ENCODE measurements at places on chromosomes 5 and 9. TPM values are rescaled to one million over a fixed set of nuclear protein-coding genes. Genes with fewer than 3 reads are reported as not detected.

Gene HTR4
- total RNA-seq = 2.9 TPM

GRCh38 chr9:10651012-10651411, 38.2 kb upstream of the PTPRD start:
- no peak for DNase-seq
- no peak overlapping the region for H3K4me3 ChIP-seq
- H3K27me3 ChIP-seq = no peaks in the 10 kb centered on the region
- no peak overlapping the region for H3K27ac ChIP-seq

Gene PHF19
- 44.9 TPM for total RNA-seq

Gene CCL21
- 174 TPM for total RNA-seq

GRCh38 chr9:133113949-133114885, 6.8 kb downstream of the RALGDS start:
- no peak for DNase-seq
- peaks cover 21% of the 10 kb centered on the region for H3K36me3 ChIP-seq
- no peaks in the 10 kb centered on the region for H3K27me3 ChIP-seq
- peak overlapping the region; percentile 62 for H3K27ac ChIP-seq

Gene PCDHGB1
- 3.9 TPM for total RNA-seq

DNA sequence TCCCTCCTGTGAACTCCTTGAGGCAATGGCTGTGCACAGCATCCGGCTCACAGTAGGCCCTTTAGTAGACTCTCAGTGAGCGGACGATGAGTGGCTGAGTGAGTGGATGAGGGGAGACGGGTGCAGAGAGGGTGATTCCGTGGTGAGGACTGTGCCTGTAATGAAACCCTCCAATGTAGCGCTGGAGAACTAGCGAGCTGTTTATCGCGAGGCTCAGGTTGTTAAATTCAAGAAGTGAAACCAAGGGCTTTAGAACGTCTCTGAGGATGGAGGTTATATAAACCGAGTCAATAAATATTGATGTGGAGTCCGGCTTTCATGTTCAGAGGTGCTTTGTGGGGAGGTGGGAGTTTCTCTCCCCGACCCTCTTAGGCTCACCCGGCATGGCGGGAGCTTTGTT, 53.2 kb downstream of the NSG2 start:
- no peaks in the 10 kb centered on the region for H3K4me1 ChIP-seq
- H3K4me3 ChIP-seq = no peak overlapping the region
- no peaks in the 10 kb centered on the region for H3K27me3 ChIP-seq
- H3K27ac ChIP-seq = no peak overlapping the region
- no peak for DNase-seq

GRCh38 chr5:169576181-169576598, 7.4 kb upstream of the SPDL1 start:
- H3K27me3 ChIP-seq = no peaks in the 10 kb centered on the region
- H3K36me3 ChIP-seq = no peaks in the 10 kb centered on the region
- DNase-seq = no peak
- H3K4me3 ChIP-seq = no peak overlapping the region

DNA sequence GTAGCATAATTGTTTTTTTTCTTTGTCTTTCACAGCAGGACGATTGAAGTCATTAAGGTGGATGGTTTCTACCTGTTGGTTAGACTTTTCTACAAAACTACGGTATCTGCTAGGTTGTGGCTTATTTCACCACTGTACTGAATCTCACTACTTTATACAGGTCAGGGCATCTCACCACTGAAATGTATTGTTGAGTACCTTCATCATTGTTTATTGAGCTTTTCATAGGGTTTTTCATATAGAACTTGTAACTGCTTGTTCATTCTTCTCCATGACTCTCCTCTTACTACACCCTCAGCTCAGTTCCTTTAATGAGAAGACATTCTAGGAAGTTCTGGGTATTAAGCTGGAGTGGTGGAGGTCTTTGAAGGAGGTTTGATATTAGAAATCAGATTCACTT, 75.1 kb downstream of the PAM start:
- no peak for DNase-seq
- no peaks in the 10 kb centered on the region for H3K4me1 ChIP-seq
- no peak overlapping the region for H3K4me3 ChIP-seq
- H3K27ac ChIP-seq = no peak overlapping the region
- no peaks in the 10 kb centered on the region for H3K27me3 ChIP-seq
- no peaks in the 10 kb centered on the region for H3K36me3 ChIP-seq

Gene RIC1
- 49.8 TPM for total RNA-seq

GRCh38 chr5:14328144-14328543, 185.0 kb downstream of the TRIO start:
- no peaks in the 10 kb centered on the region for H3K27me3 ChIP-seq
- no peak for DNase-seq
- no peak overlapping the region for H3K4me3 ChIP-seq
- no peak overlapping the region for H3K27ac ChIP-seq
- no peaks in the 10 kb centered on the region for H3K4me1 ChIP-seq

GRCh38 chr9:80242022-80242421, 670.3 kb downstream of the TLE4 start:
- no peaks in the 10 kb centered on the region for H3K36me3 ChIP-seq
- DNase-seq = no peak
- no peaks in the 10 kb centered on the region for H3K4me1 ChIP-seq
- H3K27me3 ChIP-seq = no peaks in the 10 kb centered on the region
- H3K27ac ChIP-seq = no peak overlapping the region

GRCh38 chr9:97659771-97660170, 26.1 kb downstream of the NCBP1 start:
- peaks cover 74% of the 10 kb centered on the region for H3K36me3 ChIP-seq
- no peak for DNase-seq
- H3K27ac ChIP-seq = no peak overlapping the region
- no peaks in the 10 kb centered on the region for H3K4me1 ChIP-seq

Gene GKAP1
- total RNA-seq = 4.4 TPM

- no peak overlapping the region for H3K27ac ChIP-seq
- H3K4me1 ChIP-seq = no peaks in the 10 kb centered on the region
- H3K36me3 ChIP-seq = no peaks in the 10 kb centered on the region
- no peak for DNase-seq
- H3K4me3 ChIP-seq = no peak overlapping the region
These were observed 117.2 kb upstream of the TBCA start for GRCh38 chr5:77893225-77893860.

DNA sequence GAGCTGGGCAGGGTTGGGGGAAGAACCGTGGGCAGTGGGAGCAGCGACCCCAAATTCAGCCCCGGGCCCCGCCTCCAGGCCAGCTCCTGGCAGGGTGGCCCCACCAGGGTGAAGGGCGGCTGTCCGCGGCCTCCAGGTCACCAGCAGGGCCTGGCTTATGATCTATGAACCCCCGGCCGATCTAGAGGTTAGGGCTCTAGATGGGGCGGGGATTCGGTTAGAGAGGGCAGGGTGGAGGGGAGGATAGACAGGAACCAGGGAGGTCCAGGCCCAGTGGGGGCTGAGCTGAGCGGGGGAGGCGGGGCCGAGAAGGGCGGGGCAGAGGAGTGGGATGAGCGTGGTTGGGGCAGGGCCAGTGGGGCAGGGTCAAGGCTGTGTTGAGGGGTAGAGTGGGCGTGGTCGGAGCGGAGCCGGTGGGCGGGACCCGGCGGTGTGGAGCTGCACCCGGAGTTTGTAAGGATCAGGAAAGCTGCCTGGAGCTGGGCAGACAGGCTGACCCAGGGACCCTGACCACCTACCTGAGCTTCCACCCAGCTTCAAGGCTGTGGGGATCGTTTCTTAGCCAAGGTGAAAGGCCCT, 29.3 kb upstream of the OBP2B start:
- peaks cover 22% of the 10 kb centered on the region for H3K4me1 ChIP-seq
- peak; percentile 81 for DNase-seq
- no peaks in the 10 kb centered on the region for H3K36me3 ChIP-seq
- H3K27ac ChIP-seq = peak overlapping the region; percentile 80

Gene FAT2
- total RNA-seq = 74.9 TPM

DNA sequence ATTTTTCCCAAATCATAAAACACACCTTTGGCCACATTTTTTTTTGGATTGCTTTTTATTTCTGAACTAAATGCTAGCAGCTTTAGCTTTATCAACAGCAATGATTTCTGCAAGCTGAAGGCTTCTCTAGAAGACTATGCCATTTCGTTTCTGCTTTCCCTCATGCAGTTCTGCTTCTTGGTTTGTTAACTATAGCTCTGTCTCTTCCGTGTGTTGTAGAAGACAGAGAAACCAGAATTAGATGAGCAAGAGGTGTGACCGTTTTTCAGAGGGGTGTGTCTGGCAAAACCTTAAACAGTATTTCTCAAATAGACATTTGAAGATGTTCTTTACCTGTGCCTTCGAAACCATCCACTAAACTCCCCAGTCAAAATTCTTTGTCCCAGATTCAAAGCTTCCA, 131.5 kb downstream of the ZNF462 start:
- H3K27ac ChIP-seq = no peak overlapping the region
- H3K4me3 ChIP-seq = no peak overlapping the region
- DNase-seq = no peak
- no peaks in the 10 kb centered on the region for H3K27me3 ChIP-seq
- no peaks in the 10 kb centered on the region for H3K4me1 ChIP-seq

Gene DDX4
- total RNA-seq = not detected

- H3K27ac ChIP-seq = no peak overlapping the region
- DNase-seq = no peak
- no peaks in the 10 kb centered on the region for H3K27me3 ChIP-seq
- H3K4me1 ChIP-seq = no peaks in the 10 kb centered on the region
- H3K36me3 ChIP-seq = no peaks in the 10 kb centered on the region
These were observed 371.3 kb upstream of the RGMB start for GRCh38 chr5:98402130-98402529.

Gene FKBP15
- 28.7 TPM for total RNA-seq

Gene ABL1
- total RNA-seq = 68.5 TPM

DNA sequence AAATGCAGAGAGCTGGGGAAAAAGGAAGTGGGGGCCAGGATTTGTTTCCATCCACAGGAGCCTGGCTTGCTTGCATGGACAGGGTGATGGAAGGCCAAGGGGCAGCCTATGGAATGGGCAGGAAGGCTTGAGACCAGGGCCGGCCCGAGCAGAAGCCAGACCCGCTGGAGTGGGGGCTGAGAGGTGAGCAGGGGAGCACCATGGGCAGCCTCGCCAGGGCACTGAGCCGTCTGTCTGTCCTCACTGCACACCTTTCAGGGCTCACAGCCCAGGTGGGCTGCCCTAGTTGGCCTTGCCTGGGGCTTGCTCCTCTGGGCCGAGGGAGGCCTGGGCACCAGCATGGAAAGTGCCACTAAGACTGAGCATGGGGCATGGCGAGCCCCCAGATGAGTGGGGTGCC, 58.6 kb upstream of the CNOT6 start:
- no peak for DNase-seq
- H3K4me1 ChIP-seq = no peaks in the 10 kb centered on the region
- no peaks in the 10 kb centered on the region for H3K27me3 ChIP-seq
- no peak overlapping the region for H3K27ac ChIP-seq
- no peak overlapping the region for H3K4me3 ChIP-seq
- no peaks in the 10 kb centered on the region for H3K36me3 ChIP-seq

DNA sequence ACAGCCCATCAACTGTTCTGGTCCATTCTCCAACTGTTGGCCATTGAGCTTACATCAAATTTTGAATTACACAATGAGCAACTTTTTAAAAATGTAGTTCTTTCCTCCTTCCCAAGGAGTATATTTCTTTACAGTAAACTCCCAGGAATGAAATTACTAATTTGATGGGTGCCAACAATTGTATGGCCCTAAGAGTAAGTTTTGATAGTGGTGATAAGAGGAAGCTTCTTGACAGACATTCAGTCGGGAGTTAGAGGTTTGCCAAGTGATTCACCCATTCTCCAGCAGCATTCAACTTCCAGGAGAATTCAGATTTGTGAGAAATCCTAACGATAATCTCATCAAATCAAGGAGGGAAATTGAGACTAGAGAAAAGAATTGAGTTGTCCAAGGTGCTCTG, 579.9 kb downstream of the ACTL7B start:
- no peaks in the 10 kb centered on the region for H3K27me3 ChIP-seq
- no peaks in the 10 kb centered on the region for H3K36me3 ChIP-seq
- H3K4me1 ChIP-seq = peaks cover 49% of the 10 kb centered on the region
- H3K4me3 ChIP-seq = no peak overlapping the region

Gene KIF24
- 0.49 TPM for total RNA-seq

DNA sequence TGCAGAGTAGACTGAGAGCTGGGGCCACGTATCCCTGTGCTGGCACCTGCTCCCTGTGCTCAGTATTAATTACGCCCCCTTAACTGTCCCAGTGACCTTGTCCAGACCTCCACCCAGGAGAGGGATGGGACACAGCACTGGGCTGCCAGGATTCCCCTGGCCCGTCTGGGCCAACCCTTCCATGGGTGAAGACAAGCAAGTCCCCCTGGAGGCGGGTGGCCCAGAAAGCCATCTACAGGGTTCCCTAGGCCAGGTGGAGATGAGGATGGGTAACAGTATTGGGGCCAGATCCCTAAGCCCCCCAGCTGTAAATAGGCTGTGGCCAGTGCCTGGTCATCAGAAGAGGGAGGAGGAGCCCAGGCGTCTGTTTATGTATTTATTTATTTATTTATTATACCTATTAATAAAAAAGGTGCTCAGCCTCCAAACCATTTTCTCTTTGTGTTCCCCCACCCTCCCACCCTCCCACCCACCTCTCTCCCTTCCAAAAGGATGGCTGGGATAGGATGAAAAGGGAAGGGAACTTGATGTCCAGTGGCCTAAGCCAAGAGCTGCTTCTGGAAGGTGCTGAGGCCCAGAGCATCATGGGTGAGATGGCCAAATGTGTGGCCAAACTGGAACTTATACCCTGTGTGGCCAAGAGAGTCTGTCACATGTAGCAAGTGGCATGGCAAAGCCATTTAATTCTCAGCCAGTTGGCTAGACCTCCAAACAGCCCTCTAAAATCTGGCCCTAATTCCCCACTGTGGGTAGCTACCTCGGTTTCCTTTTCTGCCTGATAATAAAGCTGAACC, 43.4 kb upstream of the TESK1 start:
- no peaks in the 10 kb centered on the region for H3K27me3 ChIP-seq
- H3K36me3 ChIP-seq = peaks cover 20% of the 10 kb centered on the region
- H3K4me3 ChIP-seq = no peak overlapping the region
- H3K4me1 ChIP-seq = peaks cover 19% of the 10 kb centered on the region
- DNase-seq = no peak

DNA sequence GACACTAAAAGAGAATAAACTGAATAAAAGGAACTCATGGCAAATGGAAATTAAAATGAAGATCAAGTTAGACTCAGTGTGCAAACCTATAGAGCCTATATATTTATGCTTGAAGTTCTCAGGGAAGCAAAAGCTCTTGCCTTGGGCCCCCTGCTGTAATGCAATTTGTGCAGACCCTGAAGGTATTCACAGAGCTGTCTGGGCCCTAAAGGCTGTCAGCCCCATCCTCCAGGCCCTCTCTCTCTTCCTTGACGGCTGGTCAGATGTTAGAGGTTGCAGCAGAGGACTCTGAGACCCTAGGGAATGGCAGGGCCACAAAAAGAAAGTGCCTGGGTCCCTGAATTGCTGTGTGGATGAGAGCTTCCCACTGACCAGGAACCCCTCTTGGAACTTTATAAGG, 283.9 kb upstream of the TUT7 start:
- no peaks in the 10 kb centered on the region for H3K27me3 ChIP-seq
- H3K4me3 ChIP-seq = no peak overlapping the region
- H3K4me1 ChIP-seq = no peaks in the 10 kb centered on the region
- DNase-seq = no peak

- DNase-seq = no peak
- H3K27ac ChIP-seq = no peak overlapping the region
- no peaks in the 10 kb centered on the region for H3K36me3 ChIP-seq
- H3K4me1 ChIP-seq = no peaks in the 10 kb centered on the region
These were observed 49.6 kb upstream of the PTGER4 start for GRCh38 chr5:40630126-40630525.

Data from vagina (tissue), 2 donors.